Umbilical cord (tissue), 2 donors: ENCODE measurements at places on chromosomes 3 and 15.

GRCh38 chr3:134028486-134029255, 1.1 kb downstream of the SLCO2A1 start:
- no peak for DNase-seq

DNA sequence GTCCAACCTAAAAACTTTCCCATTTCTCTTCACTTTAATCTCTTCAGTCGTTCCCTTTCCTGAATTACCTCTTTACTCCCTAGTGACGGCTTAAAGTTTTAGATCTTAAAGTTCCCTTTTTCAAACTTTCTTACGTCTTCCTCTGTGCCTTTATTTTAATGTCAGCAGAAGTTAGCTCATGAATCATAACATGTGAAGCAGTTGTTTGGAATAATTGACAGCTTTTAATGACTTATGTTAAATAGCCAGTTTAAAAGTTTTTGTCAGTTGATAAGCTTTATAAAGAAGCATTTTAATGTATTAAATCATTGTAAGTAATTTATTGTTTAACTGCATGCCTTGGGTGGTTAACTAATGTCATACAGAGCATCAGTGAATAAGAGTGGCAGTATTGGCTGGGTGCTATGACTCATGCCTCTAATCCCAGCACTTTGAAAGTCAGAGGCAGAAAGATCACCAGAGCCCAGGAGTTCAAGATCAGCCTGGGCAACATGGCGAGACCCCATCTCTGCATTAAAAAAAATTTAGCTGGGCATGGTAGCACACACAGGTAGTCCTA, 33.9 kb downstream of the PIK3CA start:
- DNase-seq: peak; percentile 17

DNA sequence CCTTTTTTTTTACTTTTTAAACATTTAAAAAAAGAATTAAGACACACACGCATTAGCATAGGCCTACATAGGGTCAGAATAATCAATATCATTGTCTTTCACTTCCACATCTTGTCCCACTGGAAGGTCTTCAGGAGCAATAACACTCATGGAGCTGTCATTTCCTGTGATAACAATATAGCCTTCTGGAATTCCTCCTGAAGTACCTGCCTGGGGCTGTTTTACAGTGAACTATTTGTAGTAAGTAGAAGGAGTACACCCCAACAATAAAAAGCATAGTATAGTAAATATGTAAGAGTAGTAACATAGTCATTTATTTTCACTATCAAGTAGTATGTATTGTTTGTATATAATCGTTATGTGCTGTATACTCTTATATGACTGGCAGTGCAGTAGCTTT, 19.5 kb upstream of the CLDN18 start:
- DNase-seq: no peak

DNA sequence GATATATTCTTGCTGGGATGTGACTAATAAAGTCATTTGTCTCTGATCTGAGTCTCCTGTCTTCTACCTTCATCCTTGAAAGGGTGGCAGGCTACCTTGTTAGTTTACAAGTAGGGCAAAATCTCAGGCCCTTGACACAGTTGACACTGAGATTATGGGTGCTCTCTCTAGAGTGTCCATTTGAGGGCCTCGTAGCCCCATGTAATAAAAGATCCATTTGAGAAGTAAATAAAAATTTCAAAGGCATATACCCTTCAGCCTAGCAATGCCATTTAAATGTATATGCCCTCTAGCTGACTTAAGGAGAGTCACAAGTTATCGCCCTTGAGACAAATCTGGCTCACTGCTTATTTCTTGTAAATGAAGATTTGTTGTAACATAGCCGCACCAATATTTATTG, 98.6 kb downstream of the TCF12 start:
- no peak for DNase-seq

GRCh38 chr3:11095932-11096265, 58.4 kb upstream of the HRH1 start:
- DNase-seq: no peak

DNA sequence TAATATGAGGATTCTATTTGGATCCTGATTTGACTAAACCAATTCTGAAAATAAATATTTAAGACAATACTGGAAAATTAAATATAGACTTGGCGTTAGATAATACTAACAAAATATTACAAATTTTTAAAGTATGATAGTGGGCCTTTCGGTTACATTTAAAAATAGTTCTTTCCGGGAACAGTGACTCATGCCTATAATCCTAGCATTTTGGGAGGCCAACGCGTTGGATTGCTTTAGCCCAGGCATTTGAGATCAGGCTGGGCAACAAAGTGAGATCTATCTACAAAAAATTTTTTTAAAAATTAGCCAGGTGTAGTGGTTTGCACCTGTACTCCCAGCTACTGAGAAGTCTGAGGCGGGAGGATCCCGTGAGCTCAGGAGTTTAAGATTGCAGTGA, 30.3 kb upstream of the GADL1 start:
- peak; percentile 72 for DNase-seq

- DNase-seq: no peak
Observed at GRCh38 chr3:161316006-161316689, 55.2 kb downstream of the SPTSSB start.

- DNase-seq: peak; percentile 81
Observed at GRCh38 chr3:115766587-115767482, 143.5 kb downstream of the GAP43 start.
